ENCODE measurements at places on chromosomes 6 and 20. TPM values are rescaled to one million over a fixed set of nuclear protein-coding genes. Genes with fewer than 3 reads are reported as not detected.
A peak's percentile ranks its signal among the peaks of the same experiment; 100 is the strongest.

Gene LHFPL5
- not detected for total RNA-seq

Gene FNDC11
- total RNA-seq = not detected

Gene CLPSL2
- not detected for total RNA-seq

GRCh38 chr6:38035478-38035877 lies 216.0 kb downstream of the ZFAND3 start:
- H3K4me3 ChIP-seq = no peak overlapping the region
- H3K4me1 ChIP-seq = peaks cover 20% of the 10 kb centered on the region
- no peaks in the 10 kb centered on the region for H3K36me3 ChIP-seq
- no peak for DNase-seq

Gene FAM50B
- 10.0 TPM for total RNA-seq

DNA sequence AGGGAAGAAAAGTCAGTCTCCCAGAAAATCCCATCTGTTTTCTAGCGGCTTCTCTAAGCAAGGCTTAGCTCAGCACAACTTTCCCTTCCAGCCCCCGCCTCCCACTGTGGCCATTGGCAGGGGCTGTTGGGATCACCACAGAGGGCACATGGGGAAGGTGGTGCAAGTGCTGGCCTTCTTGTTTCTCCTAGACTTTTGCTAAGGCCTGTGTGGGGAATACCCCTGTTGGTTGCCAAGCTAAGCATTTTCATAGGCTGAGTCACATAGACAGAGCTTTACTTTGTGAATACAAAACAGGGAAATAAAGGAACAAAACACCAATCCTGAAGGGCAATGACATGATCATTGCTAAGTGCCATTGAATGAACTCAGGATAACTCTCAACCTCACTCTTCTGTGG lies 32.4 kb upstream of the TIAM2 start:
- no peak overlapping the region for H3K27ac ChIP-seq
- no peaks in the 10 kb centered on the region for H3K27me3 ChIP-seq
- H3K36me3 ChIP-seq = peaks cover 11% of the 10 kb centered on the region
- H3K4me3 ChIP-seq = no peak overlapping the region

DNA sequence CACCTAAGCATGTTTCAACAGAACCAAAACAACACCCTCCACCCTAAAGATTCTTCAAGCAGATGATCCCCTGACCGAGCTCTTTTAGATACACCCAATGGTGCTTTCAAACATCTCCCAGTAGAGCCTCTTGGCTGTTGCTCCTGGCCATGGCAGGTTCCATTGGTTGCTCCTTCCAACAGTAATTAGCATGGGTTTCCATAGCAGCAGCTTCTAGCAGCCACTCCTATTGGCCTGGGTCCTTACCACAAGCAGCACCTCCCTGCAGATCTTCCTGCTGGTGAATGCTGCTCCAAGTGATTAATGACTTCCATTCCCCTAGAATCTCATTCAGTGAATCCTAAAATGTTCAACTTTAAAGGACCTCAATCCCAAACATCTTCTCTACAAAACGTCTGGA lies 13.9 kb downstream of the CCN2 start:
- no peaks in the 10 kb centered on the region for H3K36me3 ChIP-seq
- H3K27me3 ChIP-seq = no peaks in the 10 kb centered on the region
- no peaks in the 10 kb centered on the region for H3K4me1 ChIP-seq
- DNase-seq = no peak
- H3K27ac ChIP-seq = peak overlapping the region; percentile 44

DNA sequence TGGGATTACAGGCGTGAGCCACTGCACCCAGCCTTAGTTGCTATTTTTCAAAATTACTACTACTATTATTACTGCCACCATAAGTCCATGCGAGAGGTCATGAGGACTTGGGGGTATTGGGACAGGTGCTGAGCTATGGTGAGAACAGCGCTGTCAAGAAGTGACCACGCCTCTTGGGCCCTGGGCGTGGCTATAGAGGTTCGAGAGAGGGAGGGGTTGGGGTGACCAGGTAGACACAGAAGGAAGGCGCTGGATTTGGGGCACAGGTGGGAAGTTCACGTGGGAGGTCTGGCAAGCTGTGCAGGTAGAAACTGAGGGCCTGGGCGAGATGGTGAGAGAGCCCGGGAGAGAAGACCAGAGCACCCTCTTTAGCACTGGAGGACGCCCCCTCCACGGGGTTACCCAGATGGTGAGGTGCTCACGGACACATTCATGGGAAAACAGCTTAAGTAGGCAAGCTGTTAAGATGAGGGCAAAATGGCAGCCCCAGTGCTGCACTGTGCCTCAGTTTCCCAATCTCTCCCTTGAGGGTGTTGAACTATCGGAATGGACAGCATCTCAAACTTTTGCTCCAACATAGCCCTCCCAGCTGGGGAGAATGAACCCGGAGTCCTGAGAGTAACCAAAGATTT lies 61.0 kb downstream of the RAB44 start:
- no peaks in the 10 kb centered on the region for H3K27me3 ChIP-seq
- no peak overlapping the region for H3K27ac ChIP-seq
- no peaks in the 10 kb centered on the region for H3K4me1 ChIP-seq
- no peaks in the 10 kb centered on the region for H3K36me3 ChIP-seq
- no peak overlapping the region for H3K4me3 ChIP-seq
- no peak for DNase-seq

DNA sequence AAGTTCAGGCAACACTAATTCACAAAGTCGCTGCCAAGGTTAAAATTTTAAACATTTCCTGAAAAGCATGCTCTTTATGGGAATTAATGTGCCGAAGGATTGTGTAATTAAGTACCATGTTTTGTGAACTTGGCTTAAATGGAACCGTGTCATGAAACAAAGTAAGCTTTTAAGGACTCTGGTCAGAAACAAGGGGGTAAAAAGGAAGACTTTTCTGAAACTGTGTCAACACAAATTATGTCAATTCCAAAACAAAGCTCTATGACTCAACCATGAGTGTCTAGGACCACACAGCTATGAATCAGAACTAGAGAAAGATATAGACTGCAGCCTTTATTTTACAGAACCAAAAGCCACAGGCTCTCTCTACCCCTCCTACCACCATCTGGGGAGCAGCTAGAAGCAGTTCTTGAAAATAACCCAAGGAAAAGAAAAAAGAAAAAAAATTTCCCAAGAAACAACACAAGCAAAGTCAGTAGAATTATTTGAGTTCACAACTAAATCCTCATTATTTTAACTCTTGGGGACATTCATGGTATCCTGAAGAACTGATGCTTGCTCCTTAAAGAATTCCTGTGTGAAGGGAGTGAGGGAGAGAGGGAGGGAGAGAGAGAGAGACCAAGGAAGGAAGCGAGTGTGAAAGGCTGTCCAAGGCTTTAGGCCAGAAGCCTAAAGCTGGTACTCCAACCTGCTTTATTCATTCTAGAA lies 81.9 kb downstream of the ZMYND8 start:
- peak overlapping the region; percentile 84 for H3K27ac ChIP-seq
- peaks cover 16% of the 10 kb centered on the region for H3K36me3 ChIP-seq
- DNase-seq = no peak
- no peak overlapping the region for H3K4me3 ChIP-seq

All from right atrium auricular region (tissue), 2 donors.